ENCODE measurements at places on chromosomes 11 and 22.

DNA sequence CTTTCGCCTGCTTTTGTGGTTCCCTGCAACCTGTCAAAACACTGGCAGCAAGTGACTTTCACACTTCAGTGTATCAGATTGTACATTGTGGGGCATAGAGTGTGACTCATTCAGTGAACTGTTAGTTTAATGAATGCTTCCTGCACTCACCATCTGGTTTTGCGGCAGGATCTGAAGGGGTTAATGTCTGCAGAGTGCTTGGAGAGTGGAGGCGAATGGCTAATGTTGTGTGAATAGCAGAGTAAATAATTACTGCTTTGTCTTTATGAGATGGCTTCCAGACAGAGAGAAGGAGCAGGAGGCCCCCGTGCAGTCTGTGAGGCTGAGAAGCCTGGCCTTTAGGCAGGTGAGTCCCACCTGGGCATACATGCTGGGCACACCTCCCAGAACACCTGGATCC is 454.3 kb upstream of the KIRREL3 start:
- peak; percentile 63 for DNase-seq

DNA sequence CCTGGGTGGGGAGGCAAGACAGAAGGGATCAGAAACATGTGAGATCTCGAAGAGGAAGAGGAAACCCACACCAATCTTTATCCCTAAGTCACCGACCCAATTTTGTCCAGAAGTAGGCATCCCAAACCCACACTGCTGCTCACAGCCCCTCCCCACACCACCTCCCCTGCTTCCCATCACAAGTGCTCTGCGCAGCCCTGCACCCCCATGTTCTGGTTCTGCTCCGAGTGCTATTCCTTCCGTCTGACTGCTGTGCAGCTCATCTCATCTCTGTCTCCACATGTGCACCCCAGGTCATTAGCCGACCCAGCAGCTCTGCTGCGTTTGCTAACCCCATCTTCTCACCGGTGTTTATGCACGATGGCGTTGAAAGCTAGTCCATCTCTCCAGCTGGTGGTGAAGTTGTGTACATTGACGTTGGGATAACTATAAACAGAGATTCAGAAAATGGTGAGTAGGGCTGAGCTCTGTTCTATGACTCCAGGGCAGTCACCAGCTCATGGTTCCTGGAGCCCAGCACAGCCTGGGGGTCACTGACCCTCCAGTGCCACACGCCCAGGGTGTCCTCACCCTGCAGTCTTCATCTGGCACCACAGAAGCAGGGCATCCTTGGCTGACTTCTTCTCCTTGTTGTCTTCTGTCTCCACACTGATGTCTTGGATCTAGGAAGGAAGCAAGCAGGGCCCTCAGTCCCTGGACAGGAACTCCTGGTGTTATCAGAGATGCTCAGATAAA is 15.1 kb downstream of the SPTBN2 start:
- no peak for DNase-seq

GRCh38 chr11:15212876-15213275 is 98.2 kb downstream of the INSC start:
- DNase-seq, result no peak

DNA sequence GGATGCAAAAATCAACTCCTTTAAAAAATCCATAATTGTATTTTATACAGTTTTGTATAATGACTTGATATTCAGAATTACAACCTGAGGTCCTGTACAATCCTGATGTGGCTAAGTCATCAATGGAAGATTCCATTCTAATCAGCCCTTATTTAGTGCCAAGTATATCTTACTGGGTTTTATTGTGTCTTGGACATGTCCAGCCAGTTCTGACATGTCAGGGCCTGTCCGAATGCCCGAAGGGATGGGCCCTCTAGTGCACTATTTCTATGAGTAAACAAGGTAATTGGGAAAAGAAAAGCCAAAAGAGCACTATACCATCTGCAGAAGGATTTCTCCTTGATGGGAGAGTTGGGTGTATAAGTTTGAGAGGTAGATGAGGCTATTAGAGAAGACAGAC is 412.9 kb downstream of the METTL15 start:
- DNase-seq, result no peak

DNA sequence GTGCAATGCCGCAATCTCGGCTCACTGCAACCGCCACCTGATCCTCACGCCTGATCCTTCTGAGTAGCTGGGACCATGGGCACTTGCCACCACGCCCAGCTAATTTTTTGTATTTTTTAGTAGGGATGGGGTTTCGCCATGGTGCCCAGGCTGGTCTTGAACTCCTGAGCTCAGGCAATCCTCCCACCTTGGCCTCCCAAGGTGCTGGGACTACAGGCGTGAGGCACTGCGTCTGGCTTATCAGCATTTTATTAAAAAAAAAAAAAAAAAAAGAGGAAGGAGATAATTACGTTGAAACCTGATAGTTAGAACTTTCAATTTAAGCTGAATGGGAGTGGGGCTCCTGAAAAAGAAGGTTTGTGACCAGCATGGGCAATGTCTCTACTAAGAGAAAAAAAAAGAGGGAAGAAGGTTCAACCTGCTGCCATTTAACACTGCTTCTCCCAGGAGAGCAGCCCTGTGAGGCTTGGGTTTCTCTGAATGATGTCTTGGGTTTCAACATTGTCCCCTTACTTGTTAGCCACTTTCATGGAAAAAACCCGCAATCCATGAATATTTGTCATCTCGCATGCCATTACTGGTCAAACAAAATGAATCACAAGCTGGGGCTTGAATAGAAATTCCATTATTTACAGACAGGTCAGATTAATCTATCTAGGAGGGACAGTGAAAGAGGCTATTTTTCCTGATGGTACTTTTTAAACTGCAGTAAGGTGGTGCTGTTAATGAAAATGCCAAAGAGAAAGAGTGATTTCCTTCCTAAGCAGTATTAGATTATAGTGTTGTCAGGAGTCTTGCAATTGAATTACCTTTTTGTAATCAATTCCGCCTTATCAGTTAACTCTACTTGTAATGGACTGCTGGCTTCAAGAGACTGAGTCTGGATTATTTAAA is 72.5 kb downstream of the PACS1 start:
- peak; percentile 25 for DNase-seq

DNA sequence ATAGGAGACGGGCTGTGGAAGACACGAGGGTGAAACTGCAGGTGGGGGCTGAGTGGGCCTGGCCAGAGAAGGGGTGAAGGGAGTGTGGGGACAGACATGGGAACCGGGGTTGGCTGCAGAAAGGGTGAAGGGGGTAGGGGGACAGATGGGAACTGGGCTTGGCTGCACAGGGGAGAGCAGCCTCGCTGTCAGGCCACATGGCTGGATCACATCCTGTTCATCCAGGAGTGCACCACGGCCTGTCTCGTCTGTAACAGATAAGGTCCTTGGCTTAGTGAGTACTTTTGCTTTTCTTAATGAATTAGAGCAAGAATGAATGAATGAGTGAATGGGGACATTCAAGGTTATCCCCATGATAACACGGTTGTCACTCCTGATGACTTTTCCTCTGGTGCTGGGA is 13.5 kb downstream of the FBLN1 start:
- DNase-seq, result peak; percentile 41

All from Daoy (cell line).